ENCODE measurements at places on chromosomes 16 and 17. TPM values are rescaled to one million over a fixed set of nuclear protein-coding genes. Genes with fewer than 3 reads are reported as not detected.

Gene MLKL
- 0.91 TPM for total RNA-seq

GRCh38 chr17:60167065-60167741, 17.4 kb downstream of the CA4 start:
- peak; percentile 2 for DNase-seq

DNA sequence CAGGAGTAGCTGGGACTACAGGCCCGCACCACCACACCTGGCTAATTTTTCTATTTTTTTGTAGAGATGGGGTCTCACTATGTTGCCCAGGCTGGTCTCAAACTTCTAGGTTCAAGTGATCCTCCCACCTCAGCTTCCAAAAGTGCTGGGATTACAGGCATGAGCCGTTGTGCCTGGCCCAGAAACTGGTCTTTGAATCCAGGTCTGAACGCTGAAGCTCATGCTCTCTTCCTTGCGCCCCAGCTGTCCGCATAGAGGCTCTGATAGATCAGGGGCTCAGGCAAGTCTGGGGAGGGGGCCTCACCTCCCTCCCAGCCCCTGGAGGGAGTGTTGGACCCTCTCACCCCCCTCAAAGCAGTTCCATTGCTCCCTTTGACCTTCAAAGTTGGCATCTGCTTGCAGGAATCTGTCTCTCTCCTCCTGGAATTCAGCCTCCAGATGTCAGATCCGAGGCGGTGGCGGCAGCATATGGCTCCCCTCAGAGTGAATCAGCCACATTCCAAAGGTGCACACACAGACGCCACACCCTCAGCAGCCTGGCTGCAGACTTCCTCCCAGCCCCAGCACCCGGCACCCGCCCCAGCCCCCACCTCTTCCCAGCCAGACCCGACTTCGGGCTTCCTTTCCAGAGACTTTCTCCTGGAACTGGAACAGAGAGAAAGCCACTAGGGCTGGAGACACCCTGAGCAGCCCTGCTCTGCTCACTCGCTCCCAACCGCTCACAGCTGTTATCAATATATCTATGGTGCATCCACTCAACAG, 16.9 kb upstream of the GLIS2 start:
- no peak for DNase-seq

GRCh38 chr16:87800497-87800896, 34.7 kb upstream of the KLHDC4 start:
- no peak for DNase-seq

- DNase-seq: no peak
Observed at GRCh38 chr16:57994778-57995177, 5.7 kb downstream of the ZNF319 start.

DNA sequence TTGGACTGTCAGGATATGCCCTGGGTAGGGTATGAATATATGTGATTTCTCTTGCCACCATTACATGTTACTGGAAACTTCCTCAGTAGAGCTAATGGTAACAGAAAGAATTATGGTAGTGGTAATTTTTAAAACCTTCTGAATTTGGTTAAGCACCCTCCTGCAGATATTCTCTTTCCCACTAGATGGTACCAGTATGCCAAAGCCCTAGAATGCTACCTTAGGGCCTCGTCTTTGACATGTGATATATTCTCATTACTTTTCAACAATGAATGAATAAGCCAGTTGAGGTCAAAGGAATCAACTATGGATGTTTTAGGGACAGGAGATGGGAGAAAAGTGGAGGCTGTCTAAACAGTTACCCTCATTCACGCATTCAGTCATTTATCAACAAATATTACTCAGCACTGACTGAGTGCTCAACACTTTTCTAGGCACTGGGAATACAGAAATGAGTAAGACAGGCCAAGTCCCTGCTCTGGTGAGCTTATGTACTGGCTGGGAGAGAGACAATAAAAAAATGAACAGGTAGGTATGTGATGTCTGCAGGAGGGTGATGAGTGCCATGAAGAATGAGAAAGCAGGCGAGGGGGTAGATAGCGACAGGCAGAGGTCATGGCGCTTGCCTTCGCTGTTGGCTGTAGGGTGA, 14.7 kb downstream of the CDH13 start:
- DNase-seq: no peak

Gene FAM20A
- total RNA-seq: 2.8 TPM

Gene ITGB3
- 1.6 TPM for total RNA-seq

Gene CFAP97D1
- total RNA-seq: not detected

DNA sequence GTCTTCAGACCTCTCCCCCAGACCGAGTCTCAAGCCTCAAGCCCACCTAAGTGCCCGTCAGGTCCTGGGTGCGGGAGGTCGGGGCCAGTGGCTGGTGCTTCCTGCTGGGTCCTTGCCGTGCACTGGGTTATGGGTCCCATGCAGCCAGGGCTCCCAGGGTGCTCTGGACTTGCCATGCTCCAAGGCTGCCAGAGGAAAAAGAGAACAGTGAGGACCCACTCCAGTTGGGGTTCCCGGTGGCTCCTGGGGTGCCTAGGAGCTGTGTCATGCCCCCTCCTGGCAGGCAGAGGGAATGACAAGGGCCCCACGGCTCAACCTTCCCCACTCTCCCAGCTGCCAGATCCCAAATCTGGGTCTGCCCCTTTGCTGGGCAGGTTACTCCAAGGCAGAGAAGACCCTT, 3.8 kb downstream of the SNX20 start:
- DNase-seq: no peak

- DNase-seq: no peak
Observed at GRCh38 chr16:30666681-30667080, 8.4 kb downstream of the FBRS start.

Gene CD300LB
- not detected for total RNA-seq

- no peak for DNase-seq
Observed at GRCh38 chr17:41496803-41497484, 7.2 kb upstream of the KRT36 start.

Gene PERCC1
- not detected for total RNA-seq

Data from cerebellum (tissue), 4 donors.